ENCODE measurements at places on chromosomes 1 and 21. TPM values are rescaled to one million over a fixed set of nuclear protein-coding genes. Genes with fewer than 3 reads are reported as not detected.

- DNase-seq = peak; percentile 41
These were observed 730 bp downstream of the ZCCHC17 start for GRCh38 chr1:31297277-31298247.

SELL gene
- 85.1 TPM for total RNA-seq

DNA sequence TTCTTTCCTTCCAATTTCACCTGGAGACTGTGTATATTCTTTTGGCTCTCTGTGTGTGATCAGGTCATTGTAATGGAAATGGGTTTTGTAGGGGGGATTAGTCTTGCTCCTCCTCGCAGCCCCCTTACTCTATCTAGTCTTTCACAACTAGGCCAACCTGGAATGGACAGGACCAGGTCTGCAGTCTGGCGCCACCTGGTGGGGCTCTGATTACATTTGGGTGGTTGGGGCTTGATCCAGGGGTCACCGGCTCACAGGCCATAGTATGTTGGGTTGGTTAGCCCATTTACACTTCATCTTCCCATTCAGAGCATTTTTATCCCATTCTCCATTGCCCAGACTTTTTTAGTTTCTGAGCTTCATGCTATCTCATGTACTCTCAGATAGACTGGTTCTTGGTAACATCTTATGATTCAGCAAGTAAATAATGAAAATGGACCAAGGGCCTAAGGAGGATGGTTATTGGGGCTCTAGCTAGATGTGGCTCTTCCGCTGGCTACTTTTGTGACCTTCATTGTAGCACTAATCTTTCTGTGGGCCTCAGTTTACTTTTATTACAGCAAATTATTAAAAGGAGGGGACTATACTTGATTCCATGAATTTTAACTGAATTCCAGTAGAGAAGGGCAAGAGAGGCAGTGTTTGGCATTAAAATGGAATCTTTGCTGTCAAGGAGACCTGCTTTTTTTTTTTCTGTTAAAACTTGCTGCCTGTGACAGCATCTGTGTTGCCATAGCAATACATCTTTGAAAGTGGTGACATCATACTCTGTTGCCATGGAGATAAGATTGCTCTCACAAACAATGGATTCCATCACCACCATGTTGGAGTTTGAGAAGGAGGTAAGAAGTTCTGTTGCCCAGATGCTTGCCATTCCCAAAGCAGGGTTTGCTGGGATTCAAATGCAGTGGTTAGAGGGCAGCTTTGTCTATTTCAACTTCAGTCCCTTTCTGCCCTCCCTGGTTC, 150.1 kb downstream of the PLXNA2 start:
- DNase-seq = peak; percentile 70

- DNase-seq = no peak
These were observed 120.6 kb downstream of the CACNA1E start for GRCh38 chr1:181603735-181604410.

CA14 gene
- total RNA-seq = not detected

TSPAN1 gene
- total RNA-seq = not detected

GRCh38 chr1:94111879-94112278, 9.1 kb downstream of the ABCA4 start:
- no peak for DNase-seq

DNA sequence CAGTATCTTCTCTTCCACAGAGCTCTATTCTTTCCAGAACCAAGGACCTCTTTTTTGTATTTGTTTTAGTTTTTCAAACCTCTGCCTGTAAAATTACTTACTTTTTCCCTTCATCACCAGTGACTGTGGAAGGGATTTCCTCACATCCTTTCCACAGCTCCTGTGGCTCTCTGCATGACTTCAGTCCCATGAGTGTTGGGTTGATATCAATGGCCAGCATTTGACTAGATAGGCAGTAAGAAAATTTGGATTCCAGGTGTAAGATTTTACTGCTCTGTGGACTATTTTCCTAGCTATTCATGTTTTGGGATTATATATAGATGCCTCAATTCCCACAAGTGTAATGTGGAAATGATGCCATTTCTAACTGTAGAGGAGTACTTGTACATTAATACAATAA, 171.5 kb upstream of the PTBP2 start:
- DNase-seq = no peak

VCAM1 gene
- 9.2 TPM for total RNA-seq
